ENCODE measurements at places on chromosomes 7 and 10. TPM values are rescaled to one million over a fixed set of nuclear protein-coding genes. Genes with fewer than 3 reads are reported as not detected.

The LIPF gene
- 0.74 TPM for polyA plus RNA-seq

The CHRM2 gene
- not detected for polyA plus RNA-seq

The TRIM74 gene
- polyA plus RNA-seq: 0.07 TPM

The INTS15 gene
- 20.3 TPM for polyA plus RNA-seq

The OR2A42 gene
- 0.03 TPM for polyA plus RNA-seq

The COBL gene
- polyA plus RNA-seq: 122 TPM

The HECW1 gene
- polyA plus RNA-seq: 0.07 TPM

The SUMF2 gene
- polyA plus RNA-seq: 26.8 TPM

The AGK gene
- 5.8 TPM for polyA plus RNA-seq

The FAM20C gene
- 15.6 TPM for polyA plus RNA-seq

The FFAR4 gene
- polyA plus RNA-seq: 0.18 TPM

The MYL10 gene
- polyA plus RNA-seq: 0.23 TPM

The NME8 gene
- not detected for polyA plus RNA-seq

The PFKP gene
- 12.2 TPM for polyA plus RNA-seq

The TUBB8 gene
- 0.07 TPM for polyA plus RNA-seq

All from psoas muscle (tissue), 8 donors.